DMS53 (cell line): ENCODE measurements at places on chromosomes 12 and 14.

DNA sequence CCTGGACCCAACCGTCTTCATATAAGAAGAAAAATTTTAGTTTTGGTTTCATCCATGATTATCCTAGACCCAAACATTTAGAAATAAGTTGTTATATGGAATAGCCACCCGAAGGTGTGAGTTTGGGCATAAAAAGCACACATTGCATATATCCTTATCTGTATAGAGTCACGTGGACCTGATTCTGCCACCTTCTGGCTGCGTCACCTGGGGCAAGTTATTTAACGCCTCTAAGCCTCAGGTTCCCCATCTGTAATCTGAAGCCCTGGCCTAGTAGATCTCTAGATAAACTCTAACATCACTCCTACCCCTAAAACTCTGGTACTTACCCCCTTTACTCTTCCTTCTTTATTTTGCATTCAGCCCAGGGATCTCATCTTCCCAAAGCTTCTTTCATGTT is 14.3 kb upstream of the KRT5 start:
- peak; percentile 36 for DNase-seq

DNA sequence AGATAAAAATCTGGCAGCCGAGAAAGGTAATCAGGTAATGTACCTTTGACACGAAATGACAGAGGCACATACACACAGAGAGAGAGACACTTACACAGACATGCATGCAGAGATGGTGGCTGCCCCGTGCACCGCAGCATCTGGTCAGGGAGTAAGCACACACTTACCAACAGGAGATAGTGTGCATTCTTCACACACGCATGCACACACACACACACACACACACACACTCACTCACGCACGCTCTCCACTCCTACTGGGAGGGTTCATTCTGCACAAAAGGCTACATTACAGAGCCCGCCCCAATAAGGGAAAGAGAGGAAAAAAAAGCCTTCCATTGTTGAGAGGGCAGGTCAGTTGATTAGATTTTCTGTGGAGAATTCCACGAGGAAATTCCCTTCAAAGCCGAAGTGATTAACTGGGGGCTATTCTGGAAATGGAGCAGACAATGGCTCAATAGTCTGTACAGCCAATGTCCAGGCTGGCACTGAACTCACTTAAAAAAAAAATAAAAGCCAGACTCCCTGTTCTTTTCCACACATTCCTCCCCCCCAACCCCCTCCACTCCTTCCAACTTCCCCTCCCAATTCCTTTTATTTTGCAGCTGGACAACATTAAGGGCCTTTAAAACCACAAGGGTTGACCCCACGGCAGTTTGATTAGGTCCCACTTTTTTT is 1.4 kb upstream of the SOX5 start:
- DNase-seq = peak; percentile 96

GRCh38 chr12:47824198-47824597 is 4.5 kb upstream of the HDAC7 start:
- no peak for DNase-seq

- DNase-seq = no peak
Measured at GRCh38 chr12:65694130-65694529, 130.2 kb upstream of the HMGA2 start.

DNA sequence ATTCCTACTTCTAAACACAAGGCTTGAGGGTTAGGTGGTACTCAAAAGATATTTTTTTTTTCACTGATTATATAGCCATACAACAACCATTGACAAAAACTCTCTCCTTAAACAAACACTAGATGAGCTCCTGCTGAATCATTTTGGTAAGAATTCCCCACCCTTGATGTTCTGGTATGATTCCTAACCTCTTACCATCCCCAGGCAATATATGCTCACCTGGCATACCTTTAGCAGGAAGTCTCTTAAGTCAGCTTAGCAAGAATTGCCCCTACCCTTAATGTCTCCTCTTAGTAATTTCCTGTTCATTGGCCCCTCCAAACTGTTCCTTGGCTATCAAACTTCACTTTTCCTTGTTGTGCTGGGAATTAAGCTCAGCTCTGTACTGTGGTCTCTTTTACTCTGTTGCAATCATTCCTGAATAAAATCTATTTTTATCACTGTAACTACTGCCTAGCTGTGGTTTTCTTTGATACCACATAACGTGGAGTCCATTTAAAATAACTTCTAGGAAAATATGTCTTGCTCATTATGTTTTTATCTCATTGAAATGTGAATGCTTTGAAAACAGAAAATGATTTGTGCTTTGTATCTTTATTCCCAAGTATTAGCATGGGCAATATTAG is 712.6 kb downstream of the SLC16A7 start:
- DNase-seq = peak; percentile 10

- peak; percentile 51 for DNase-seq
Measured at GRCh38 chr14:35365130-35366055, 39.2 kb downstream of the NFKBIA start.

DNA sequence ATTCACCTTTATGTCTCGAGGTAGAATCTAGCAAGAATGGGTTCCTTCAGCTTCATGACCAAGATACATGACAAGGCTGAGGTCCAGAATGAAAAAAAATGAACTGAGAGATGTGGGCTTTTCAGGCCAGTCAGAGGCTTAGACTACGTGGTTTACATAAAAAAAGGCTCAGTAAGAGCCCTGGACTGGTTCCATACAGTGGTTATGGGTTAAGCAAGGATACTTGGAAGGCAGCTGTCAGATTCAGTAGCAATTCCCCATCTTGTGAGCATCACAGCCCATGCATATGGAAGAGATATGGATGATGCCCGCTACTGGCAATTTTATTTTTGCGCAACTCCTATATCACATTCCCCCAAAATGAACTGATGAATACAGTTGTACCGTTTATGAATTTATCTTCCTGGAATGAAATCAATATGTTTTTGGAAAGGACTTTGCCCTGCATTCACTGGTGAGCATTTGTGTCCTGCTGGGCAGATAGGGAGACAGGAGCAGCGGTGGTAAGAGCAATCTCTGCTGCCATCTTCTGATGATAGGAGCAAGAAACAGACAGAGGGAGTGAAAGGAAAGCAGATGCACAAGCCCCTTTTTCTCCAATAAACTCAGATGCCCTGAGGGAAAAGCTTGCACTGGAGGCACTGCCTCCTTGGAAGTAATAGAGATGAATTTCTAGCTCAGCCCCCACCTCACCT is 280.4 kb downstream of the GALC start:
- peak; percentile 36 for DNase-seq

GRCh38 chr14:59213368-59214315 is 25.2 kb downstream of the DAAM1 start:
- DNase-seq = peak; percentile 48

DNA sequence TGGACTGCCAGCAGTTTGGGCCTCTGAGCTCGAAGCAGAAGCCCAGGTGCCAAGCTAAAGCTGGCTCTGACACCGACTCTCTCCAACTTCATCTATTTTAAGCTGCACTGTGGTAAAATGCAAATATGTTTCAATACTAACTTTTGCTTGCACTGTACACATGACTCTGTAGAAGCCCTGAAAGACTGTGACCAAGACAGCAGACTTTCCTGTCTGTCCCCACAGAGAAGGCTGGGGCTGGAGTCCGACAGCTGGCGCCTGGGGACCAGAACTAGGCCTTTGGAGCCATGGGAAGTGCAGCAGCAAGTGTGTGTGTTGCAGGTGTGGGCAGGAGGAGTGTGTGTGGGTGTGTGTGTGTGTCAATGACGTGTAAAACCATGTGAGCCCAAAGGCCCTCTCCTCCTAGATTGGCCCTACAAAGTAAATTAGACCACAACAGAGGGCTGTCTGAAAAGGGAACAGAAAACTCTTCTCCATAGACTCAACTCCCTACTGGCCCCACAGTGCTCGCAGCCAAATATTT is 16.4 kb upstream of the RAB35 start:
- DNase-seq = no peak

- peak; percentile 84 for DNase-seq
Measured at GRCh38 chr12:101490286-101490920, 15.3 kb downstream of the SPIC start.

GRCh38 chr12:32902287-32902997 is 5.9 kb upstream of the PKP2 start:
- no peak for DNase-seq

GRCh38 chr14:100403105-100403504 is 80.0 kb downstream of the SLC25A47 start:
- DNase-seq = no peak

GRCh38 chr12:88451205-88451604 is 129.1 kb downstream of the KITLG start:
- no peak for DNase-seq

- no peak for DNase-seq
Measured at GRCh38 chr12:79982086-79983062, 47.5 kb upstream of the PPP1R12A start.

GRCh38 chr14:74223016-74223415 is 16.2 kb upstream of the VSX2 start:
- no peak for DNase-seq

DNA sequence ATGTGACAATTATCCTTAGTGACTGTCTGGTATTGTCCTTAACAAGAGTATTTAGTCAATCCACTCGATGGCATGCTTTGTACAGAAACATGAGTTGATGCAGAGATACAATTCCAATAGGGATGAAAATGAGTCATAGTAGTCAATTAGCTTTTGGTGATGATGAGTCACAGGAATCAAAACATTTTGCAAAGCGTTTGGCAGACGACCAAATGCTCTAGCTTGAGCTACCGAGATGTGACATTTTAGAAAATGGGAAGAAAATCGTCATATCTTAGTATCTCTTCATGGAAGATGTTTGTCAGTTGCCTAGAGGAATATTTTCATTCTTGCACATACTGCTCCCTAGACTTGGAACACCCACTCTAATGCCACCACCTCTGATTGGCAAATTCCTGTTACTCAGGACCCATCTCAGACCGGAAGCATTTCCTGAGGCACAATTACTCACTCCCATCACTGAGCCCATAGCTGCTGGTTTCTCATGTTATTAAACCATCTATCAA is 95.0 kb downstream of the LMNTD1 start:
- DNase-seq = peak; percentile 100
